ENCODE measurements at places on chromosomes 13 and 19.

DNA sequence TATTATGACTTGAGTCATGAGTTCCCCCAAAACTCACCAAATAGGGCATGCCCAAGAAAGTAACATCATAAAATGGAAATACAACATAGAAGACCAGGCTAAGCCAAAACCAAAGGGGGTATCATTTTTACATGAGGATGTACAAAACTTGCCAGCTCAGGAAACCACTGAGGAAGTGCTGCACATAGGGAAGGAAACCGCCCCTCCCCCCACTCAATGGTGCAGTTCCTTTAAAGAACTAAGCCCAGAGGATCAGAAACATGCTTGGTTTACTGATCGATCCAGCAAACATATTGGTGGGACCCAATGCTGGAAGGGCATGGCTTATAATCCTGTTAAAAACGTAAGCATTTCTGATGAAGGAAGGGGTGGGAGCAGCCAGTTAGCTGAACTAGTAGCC lies 4.2 kb upstream of the ZNF486 start:
- no peak for DNase-seq

- no peak for DNase-seq
Measured at GRCh38 chr13:35733827-35734226, 257.3 kb upstream of the MAB21L1 start.

DNA sequence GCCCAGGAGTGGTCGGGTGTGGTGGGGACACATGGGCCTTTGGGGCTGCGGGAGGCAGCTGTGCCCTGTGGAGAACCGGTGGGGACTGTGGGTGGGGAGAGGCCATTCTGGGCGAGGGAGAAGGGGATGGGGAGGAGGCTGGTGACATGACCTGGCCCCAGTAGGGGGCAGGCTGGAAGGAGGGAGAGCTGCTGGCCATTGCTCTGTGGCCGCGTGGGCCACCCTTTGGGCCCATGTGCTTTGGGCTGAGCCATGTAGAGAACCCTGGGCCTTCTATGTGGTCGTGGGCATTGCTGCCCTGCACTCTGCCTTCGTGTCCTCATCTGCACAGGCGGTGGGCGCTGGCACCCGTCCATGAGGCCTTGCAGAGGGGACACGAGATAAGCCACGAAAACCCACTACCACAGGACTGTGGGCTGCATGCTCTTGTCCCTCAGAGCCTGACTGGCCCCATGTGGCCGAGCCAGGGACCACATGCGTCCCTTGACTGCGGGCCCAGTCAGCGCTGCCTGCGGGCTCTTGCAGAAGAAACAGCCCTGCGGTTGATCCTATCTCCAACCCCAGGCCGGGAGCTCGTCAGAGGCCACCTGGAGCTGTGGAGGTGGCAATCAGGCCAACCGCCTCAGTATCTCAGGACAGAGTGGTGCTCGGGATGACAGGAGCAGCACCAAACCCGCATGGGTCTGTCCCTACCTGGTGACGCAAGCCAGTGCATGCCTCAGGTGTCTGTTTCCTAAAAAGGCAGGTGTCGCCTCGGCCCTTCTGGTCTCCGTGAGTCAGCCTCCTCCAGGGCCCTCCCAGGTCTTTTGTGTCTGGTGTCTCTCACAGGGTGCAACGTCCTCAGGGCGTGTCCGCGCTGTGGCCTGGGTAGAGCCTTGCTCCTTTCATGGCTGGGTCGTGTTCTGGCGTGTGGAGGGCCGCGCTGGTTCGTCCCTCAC lies 14.3 kb downstream of the FZR1 start:
- DNase-seq = no peak

DNA sequence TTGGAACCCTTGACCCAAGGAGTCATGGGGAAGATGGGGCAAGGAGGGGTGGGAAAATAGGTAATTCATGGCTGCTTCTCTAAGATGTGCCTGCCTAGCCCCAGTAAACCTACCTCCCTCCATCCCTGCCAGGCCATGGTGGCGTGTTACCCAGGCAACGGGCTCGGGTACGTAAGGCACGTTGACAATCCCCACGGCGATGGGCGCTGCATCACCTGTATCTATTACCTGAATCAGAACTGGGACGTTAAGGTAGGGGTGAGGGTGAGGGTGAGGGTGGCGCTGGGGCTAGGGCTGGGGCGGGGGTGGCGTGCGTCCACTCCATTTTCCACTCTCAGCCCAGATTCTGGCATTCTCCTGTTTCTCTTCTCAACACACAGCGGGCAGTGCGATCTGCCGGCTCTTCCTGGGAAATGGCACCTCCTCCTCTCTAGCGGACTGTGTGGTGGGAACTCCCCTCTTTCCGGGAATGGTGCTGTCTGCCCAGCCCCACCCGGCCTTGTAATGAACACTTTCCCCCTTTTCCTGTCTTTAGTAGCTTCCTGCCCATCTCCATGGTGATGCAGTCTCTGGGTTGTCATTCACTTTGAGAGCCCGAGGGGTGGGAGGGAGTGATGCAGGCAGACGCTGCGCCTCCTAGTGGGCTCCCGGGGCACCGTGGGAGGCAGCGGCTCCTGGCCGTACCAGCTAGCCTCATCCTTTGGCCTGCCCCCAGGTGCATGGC lies 7.6 kb downstream of the EGLN2 start:
- DNase-seq = peak; percentile 82

GRCh38 chr19:45231891-45232290 lies 13.3 kb downstream of the EXOC3L2 start:
- no peak for DNase-seq

DNA sequence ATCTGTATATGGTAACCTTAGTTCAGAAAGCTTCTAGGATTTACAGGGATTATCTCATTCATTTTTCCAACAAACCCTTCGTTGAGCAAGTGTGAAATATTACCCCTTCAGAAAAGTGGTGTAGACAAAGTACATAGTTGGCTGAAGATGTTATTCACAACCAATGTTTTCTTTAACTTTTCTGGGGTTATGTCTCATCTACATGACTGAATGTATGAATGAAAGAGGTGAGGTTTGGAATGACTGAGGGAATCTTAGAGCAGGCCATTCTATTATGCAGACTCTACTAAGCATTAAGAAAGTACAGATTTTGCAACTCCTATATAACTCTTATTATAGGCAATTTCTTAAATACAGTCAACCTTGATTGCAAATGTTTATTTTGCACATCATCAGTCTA lies 167.2 kb downstream of the NDFIP2 start:
- DNase-seq = no peak

DNA sequence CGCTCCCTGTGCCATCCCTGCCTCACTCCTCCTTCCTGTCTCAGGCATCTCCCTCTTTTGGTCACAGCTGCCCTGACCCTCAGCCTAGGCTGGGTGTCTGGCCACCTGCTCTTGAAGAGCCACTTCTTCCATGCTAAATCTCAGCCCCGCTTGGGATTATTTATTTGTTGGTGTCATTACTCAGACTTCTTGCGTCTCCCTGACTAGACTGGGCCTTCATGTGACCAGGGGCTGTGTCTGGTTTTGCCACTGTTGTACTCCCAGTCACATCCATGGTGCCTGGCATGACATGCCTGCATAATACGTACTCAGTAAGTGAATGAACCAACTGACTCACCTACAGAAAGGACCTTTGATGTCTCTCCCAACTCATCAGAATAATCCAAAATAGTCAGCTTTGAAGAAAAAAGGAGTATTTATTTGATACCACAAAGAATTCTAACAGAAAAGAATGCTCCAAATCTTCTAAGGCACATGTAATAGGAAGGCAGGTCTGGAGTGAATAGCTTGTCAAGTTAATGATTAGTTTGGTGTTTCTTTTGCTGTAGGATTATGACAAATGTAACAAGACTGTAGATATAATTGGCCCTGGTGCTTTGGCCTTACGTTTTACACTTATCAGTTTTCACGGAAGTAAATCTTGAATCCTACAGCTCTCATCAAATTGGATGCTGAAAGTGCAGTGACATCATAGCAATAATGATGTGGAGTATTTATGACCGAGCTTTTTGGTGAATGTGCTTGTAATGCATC lies 84.0 kb downstream of the ALOX5AP start:
- DNase-seq = no peak

DNA sequence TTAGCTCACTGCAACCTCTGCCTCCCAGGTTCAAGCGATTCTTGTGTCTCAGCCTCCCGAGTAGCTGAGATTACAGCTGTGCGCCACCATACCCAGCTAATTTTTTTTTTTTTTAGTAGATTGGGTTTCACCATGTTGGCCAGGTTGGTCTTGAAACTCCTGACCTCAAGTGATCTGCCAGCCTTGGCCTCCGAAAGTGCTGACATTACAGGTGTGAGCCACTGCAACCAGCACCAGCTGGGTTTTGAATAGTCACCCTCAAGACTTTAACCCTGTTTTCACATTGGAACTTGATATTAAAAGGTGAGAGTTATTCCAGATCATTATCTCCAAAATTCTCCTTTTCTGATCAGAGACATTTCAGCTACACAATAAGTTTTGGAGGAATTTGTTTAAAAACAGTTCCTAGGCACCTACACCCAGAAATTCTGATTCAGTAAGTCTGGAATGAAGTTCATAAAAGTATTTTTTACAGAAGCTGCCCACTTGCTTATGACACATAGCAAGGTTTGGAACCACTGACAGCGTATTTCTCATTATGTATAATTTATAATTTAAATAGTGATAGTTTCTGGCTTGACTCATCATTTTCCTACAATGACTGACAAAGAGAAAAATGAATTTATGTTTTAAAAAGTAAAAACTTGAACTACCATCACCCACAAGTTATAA lies 417.3 kb downstream of the DIAPH3 start:
- no peak for DNase-seq

GRCh38 chr19:49366110-49366509 lies 2.4 kb downstream of the DKKL1 start:
- no peak for DNase-seq

DNA sequence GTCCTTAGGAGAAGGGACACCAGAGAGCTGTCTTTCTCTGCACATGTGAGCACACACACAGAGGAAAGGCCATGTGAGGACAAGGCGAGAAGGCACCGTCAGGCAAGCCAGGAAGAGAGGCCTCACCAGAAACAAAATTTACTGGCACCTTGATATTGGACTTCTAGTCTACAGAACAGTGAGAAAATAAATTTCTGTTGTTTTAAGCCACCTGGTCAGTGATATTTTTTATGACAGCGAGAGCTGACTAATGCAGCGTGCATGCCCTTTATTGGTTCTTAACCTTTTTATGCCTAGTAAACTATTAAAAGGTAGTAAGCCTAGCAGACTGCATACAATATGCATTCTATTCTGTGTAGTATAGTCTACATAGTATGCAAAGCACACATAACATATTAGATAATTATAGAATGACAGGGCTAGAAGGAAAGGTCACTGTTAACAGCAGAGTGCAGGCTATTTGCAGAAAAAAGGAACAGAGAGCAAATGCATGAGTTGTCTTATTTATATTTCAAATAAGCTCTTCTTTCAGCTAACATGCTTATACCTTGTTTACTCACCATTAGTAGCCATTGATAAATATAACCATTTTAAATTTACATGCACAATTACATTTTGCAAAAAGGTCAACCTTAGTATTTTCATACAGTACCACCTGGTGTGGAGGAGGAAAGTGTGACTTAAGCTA lies 25.2 kb upstream of the KATNAL1 start:
- DNase-seq = no peak

DNA sequence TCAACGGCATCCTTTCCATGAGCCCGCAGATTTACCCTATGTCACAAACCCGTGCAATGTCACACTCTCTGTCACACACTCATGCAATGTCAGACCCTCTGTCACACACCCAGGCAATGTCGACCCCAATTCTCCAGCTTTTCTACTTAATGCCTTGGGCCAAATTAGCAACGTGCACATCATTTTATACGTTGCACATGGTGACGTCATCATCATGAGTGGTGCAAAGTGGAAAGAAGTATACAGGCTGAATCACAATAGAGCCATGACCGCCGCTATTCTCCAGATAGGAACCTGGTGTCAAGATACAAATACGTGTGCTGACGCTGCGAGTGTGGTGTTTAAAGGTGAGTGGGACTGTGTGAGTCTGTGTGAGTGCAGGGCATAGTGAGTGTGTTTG lies 21.7 kb upstream of the ZNF845 start:
- DNase-seq = no peak

DNA sequence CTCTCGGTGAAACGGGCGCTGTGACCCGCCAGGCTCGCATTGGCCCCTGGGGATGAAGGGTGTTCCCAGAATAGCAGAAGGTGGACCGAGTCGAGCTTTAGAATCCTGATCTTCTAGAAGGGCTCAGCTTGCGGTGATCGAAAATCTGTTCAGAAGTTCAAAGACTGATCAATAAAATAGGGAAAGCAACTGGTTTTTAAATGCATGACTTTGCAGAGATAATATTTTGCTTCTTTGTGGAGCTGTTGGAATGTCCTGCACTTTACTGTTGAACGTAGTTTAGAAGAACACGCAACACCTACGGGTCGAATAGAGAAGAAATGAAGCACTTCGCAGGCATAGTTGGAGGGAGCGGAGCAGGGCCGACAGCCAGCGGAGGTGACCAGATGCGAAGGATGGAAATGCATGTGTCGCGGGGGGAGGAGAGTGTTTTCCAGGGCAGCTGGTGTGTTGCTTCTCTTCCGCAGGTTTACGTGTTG lies 766 bp downstream of the CEBPG start:
- no peak for DNase-seq

Data from NCI-H187 (cell line).